ENCODE measurements at places on chromosomes 11 and 22.
A peak's percentile ranks its signal among the peaks of the same experiment; 100 is the strongest.

DNA sequence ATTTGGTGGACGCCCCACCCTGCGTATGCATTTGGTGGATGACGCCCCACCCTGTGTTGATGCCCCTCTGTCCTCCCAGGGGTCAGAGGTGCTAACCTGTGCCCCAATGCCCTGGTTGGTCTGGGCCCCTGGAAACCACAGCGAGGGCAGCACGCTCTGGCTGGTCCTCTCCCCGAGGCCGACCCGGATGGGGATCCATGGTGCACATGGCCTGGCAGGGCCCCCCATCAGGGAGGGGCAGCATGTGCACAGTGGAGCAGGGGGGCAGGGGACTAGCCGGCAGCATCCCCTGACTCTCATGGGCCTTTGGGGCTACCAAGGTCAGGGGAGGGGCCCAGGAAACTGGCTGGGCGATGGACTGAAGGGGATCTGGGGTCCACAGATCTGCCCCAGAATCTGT, 7.6 kb upstream of the MUC5AC start:
- DNase-seq, result no peak

- DNase-seq, result no peak
Observed at GRCh38 chr11:2778630-2779498, 79.1 kb upstream of the KCNQ1OT1 start.

- DNase-seq, result no peak
Observed at GRCh38 chr11:127252321-127252720, 251.8 kb upstream of the KIRREL3 start.

DNA sequence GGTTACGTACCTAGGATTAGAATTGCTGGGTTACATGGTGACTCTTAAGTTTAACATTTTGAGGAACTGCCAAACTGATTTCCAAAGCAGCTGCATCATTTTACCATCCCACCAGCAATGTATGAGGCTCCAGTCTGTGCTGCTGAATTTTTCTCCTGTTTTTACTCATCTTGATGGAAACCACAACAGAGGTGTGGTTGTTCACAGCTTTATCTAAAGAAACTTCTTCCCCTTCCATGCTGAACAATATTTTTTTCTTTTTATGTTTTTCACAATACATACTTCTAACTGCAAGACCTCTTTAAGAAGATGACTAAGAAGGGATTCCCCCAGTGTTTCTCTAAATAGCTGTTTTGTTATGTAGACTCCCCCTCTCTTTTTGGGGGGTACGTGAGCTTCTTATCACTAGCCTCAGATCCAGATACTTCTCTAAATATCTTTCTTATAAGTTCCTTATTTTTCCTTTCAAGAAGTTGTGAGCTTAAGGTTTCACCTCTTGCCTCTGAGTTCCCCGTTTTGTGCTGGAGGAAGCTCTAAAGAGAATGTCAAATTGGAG, 24.0 kb downstream of the TCP11L1 start:
- no peak for DNase-seq

GRCh38 chr11:18721561-18722292, 4.3 kb downstream of the IGSF22 start:
- DNase-seq, result peak; percentile 22

GRCh38 chr22:29259253-29259899, 8.4 kb downstream of the RHBDD3 start:
- DNase-seq, result no peak

DNA sequence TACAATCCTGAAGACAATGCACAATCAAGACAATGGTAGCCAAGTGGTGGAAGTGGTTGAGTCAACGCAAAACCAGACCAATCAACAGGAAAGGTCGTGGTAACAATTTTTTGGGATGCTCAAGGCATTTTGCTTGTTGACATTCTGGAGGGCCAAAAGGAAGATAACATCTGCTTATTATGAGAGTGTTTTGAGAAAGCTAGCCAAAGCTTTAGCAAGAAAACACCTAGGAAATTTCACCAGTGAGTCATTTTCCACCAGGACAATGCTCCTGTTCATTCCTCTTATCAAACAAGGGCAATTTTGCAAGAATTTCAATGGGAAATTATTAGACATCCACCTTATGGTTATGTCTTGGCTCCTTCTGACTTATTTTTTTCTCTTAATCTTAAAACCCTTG, 1932.2 kb upstream of the RAG2 start:
- DNase-seq, result no peak

GRCh38 chr22:44952863-44953746, 56.7 kb downstream of the PHF21B start:
- no peak for DNase-seq

DNA sequence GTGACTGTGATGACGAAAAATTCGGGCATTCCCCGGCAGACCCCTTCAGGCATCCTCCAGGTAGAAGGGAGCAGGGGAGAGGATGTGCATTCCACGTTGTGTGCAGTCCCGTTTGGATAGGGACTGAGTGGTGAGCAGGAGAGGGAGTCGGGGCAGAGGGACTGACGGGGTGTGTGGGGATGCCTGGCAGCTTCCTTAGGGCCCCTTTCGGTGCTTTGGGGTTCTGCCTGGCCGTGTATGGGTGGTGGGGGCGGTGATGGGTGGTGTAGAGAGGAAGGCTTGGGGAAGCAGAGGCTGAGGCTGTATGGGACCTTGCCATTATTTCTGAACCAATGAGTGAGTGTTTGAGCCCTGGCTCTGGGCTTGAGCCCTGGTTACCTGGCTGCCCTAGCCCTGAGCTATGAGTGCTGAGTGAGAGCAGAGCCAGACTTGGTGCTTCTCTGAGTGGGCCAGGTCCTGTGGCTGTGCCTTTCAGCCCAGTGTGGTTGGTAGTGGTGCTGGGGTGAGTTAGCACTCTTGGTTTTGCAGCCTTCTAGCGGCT, 914 bp downstream of the INPPL1 start:
- DNase-seq, result no peak

DNA sequence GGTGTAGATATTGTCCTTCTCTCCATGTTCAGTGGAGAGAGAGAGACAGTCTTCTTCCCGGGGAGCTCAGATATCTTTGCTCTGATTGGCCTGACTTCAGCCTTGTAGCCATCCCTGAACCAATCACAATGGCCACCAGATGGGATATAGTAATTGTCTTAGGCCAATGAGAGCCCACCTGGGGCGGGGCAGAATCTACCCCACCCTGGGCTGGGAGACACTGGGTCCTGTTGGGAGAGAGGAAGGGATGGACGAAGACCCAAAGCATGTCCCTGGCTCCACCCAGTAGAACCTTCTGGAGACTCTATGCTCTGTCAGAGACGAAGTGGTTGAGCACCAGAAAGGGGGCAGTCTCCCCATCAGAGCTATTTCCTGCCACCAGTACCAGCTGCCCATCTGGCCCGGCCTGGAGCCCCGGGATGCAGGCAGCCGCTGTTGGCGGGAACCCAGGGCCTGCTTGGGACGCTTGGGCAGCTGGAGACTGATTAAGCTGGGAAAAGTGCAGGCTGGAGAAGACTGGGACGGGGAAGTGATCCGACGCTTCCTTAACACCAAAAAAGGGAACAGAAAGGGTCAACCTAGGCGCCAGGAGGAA, 31.6 kb upstream of the CBX7 start:
- no peak for DNase-seq

GRCh38 chr11:65593518-65594414, 1.8 kb downstream of the KCNK7 start:
- no peak for DNase-seq

- no peak for DNase-seq
Observed at GRCh38 chr11:69013009-69013951, at the start of gene MRGPRF. Gene MRGPRF (minus strand): TSS chr11:69013246. CDS start chr11:69009901, 3,345 bp downstream.

GRCh38 chr11:100927579-100927978, 202.0 kb downstream of the PGR start:
- DNase-seq, result no peak

DNA sequence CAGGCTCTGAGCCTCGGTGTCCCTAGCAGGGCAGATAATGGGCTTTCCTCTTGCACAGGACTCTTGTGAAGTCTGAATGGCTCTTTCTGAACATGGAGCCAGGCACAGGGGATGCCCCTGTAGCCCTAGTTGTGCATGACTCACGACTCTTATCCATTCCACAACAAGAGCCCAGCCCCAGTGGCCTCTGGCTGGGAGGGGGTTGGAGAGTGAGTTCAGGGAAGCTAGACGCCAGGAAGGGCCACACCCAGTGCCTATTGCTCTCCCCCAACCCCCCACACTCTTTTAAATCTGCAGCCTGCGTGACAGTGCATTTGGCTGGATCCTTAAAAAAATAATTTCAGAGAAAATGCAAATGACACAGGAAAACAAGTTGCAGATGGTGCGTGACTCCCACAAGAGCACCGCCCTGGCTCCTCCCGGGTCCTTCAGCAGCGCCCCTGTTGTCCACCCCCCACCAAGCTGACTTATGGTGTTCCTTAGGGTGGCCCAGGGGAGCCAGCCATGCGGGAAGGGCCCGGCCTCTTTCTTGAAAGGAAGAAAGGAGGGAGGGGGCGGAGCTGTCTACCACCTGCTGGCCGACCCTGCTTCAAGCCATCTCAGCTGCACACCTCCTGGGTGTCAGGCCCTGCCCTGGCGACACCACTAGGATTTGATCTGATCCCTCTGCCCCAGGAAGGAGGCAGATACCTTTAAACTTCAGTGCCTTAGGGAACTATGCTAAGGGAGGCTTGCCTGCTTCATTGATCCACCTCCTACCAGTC, 74.7 kb downstream of the MN1 start:
- no peak for DNase-seq

DNA sequence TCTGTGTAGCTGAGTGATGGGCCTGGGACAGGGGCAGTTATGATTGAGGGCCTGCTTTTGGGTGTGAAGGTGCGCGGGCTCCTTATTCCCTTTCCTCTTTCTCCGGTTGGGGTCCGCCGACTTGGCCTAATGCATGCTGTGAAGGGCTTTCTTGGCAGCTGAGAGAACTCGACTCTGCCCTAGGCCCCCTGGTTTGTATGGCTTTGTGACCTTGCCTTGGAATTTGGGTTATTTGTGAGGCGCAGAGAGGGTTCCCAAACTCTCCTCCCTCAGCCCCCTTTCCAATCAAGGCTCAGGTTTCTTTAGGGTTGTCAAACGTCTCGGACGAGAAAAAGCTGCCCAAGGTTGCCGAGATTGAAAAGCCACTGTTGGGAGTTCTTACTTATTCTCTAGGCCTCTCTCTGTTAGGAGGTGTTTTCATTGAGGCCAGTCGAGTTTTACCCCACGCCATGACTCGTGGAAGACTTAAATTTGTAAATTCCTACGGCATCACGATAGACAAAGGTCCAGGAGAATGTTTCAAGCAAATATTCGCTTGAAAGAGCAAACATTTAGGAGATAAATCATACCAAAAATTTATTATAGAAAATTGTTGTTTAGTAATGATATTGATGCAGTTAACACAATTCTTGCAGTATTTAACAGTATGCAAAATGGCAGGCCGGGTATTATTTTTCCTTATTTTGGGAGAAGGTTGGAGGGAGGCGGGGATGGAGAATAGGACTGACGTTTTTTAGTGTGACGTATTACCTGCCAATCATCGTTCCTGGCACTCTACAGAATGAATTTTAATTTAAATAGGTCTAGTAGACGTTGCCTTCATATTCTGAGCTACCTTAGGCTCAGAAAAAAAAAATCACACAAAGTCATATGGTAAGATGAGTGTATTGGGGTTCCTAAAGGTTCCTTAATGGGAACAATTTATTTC, 689 bp downstream of the PDHX start:
- no peak for DNase-seq

DNA sequence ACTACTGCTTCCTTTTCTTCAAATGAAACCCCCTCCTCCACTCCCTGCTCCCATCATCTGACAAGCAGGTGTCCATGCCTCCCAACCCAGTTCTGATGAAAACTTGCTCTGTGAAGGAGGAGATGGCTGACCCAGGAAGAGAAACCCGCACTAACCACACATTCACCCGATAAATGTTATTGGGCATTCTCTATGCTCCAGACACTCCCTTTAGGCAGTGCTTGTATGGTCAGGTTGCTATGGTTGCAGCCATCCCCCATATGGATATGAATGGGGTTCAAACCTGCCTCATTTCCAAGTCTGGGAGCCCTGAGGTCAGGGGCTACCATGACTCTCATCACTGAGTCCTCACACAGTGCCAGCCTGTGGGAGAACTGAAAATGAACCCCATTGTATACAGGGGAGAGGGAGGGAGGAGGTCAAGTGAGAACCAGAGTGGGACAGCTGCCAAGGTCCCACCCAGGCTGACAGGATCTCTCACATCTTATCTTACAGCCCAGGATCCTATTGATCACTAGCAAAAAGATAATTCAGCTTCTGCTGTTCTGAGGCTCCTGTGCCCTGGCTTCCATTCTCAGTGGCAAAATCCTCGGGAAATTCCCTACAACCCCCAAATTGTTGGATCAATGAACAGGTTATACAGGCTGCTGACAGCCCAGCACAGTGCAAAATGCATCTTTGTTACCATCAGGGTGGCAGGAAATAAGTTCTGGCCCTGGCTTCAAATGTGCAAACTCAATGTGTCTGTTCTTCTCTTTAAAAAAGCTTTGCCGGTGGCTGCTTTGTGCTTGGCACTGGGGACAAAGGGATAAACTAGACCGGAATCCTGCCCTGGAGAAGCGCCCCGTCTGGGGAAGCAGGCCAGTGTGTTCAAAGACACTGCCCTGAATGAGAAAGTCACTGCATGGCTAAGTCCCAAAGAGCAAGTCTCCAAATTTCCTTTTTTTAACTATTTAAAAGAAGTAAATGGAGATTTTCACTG, 22.7 kb upstream of the ACER3 start:
- no peak for DNase-seq

DNA sequence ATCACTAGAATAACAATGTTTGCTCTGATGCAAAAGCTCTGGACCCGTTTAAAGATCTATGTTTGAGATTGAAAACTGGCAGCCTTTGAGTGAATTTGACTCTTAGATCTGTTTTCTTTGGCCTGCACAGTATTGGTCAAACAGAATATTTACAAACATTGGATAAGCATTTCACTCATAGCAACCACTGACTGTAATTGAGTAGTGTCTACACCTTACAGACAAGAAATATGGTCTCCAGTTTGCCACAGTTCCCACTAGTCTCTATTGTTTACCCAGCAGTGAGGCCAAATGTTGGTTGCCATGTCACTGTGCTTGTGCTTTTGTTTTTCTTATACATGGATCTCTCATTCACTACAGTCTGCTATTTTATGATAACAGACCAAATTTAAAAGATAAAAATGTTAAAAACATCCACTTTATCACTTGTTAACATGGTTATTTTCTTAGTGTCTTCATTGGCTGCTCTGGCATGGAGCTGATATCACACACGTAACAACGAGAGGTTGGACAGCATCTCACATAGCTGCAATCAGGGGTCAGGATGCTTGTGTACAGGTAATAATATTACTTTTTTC, 12.2 kb downstream of the ANKRD42 start:
- DNase-seq, result no peak

DNA sequence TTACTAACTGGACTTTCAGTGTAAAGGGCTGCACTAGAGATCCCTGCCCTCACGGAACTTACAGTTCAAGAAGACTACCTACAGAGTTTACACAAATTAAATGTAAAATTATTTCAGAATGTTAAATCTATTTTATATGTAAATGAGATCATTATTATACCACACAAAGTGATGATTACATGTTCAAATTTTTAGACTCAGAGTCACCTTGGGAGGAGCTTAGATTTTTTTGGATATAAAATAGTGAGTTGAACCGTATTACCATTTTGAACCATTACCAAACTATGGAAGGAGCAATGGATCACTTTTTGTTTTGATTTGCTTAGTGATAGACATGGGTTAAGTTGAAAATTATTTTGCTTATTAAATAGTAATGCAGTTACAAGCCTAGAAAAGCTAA, 1.6 kb downstream of the IPO7 start:
- DNase-seq, result no peak

Data from stimulated activated CD4-positive, alpha-beta T cell treated with anti-CD3 and anti-CD28 coated beads, Interleukin-15, amount 100 ng/mL, for 1 hour (primary cell).